ENCODE measurements at places on chromosomes 16 and 17.

DNA sequence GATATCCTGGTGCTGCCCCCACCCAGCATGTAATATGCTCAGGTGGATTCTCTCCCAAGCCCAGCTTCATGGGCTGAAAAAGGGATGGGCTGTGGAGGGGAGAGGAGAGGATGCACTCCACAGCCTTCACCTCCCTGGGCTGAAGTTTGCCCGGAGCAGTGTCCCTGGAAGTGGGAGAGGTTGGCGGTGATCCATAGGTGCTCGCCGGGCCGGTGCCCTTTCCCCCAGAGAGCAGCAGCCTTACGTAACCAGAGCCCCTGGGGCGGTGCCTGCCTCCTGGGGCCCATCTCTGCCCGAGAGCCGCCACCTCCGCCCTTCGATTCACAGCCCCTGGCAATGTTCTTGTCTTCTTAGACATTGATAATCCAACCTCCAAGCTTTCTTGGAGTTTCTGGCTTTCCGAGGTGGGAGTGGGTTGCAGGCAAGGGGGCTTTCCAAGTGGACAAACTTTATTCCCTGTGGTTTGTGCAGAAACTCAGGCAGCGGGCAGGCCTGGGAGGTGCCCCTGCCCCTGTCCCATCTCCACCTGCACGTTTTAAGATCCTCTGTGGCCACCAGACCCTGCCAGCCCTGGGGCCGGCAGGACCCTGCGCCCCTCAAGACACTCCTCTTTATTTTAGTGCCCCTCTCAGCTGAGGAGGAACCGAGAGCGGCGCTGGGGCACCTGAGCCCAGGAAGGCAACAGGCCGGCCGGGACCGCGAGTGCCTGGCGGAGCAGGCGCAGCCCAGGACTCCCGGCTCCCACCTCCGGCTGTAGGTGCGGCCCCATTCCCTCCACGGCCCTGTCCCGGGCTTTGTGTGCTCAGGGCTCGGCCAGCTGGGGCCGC is 3.1 kb upstream of the WDR90 start:
- DNase-seq: no peak

DNA sequence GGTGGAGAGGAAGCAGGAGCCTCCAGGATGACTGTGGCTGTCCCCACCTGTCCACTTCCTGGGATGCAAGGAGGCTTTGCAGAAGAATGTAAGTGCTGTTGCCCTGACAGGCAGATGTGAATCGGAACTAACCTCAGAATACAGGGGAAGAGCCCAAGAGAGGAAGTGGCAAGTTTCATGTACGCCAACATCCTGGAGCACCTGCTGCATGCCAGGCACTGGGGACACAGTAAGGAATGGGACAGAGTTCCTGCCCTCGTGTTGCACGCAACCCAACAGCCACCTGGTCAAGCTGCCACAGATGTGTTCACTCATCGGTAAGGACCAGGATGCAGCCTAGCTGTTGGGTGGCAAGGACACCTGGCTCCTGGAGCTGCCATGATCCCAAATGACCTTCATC is 98.6 kb upstream of the RPL38 start:
- no peak for DNase-seq

DNA sequence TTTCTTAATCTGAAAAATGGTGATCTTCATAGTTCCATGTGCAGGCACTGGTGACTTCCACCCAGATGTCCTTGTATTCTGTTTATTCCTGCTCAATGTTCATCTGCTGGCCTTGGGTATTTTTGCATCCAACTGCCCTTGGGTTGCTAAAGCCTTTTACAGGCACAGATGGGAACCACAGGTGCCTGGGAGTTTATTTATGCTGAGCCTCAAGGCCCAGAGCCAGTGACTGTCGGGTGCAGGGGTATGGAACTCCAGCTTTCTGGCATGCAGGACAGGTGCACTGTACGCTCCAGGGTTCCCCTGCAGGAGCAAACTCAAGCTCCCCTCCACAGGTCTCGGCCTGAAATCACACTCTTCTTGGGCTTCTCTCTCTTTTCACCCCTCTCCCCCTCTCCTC is 22.3 kb downstream of the DYNLRB2 start:
- no peak for DNase-seq

DNA sequence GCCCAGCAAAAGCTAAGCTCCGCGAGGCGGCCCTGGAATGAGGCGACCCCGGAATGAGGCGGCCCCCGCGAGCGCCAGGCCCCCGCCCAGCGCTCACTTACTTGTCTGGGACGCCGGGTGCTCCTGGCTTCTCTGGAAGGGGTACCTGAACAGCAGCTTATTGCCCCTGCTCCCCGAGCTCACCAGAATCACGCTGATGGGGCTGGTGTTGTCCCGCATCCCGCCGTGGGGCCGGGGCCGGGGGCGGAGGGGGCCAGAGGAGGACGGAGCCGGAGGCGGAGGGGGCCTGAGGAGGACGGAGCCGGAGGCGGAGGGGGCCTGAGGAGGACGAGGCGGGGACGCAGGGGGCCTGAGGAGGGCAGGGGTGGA is 440 bp downstream of the NPRL3 start:
- DNase-seq: no peak

- DNase-seq: no peak
Observed at GRCh38 chr16:23640615-23640930, 537 bp downstream of the PALB2 start.

- no peak for DNase-seq
Observed at GRCh38 chr17:28379814-28380801, 8.6 kb downstream of the SARM1 start.

DNA sequence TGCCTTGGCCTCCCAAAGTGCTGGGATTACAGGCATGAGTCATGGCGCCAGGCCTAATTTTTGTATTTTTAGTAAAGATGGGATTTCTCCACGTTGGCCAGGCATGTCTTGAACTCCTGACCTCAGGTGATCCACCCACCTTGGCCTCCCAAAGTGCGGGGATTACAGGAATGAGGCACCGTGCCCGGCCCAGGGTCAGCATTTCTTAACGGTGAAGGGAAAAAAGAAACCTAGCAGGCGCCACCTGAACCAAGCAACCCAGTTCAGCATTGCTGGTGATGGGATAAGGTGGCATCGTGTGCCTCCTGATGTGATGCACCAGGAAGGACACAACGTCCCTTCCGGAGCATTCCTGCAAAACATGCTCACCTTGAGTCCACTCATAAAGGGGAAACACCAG is 2.2 kb upstream of the CLCN7 start:
- DNase-seq: no peak

Measured in activated CD4-positive, alpha-beta T cell treated with anti-CD3 and anti-CD28 coated beads, Interleukin-2, amount 50 U/mL, for 16 hours (primary cell).